ENCODE measurements at places on chromosomes 2 and 18. TPM values are rescaled to one million over a fixed set of nuclear protein-coding genes. Genes with fewer than 3 reads are reported as not detected.
A peak's percentile ranks its signal among the peaks of the same experiment; 100 is the strongest.

Gene CHRND
- total RNA-seq = not detected

Gene EFHD1
- 8.6 TPM for total RNA-seq

GRCh38 chr2:160694221-160694620 lies 200.6 kb upstream of the RBMS1 start:
- H3K4me1 ChIP-seq = no peaks in the 10 kb centered on the region
- H3K27ac ChIP-seq = no peak overlapping the region
- no peak for DNase-seq

DNA sequence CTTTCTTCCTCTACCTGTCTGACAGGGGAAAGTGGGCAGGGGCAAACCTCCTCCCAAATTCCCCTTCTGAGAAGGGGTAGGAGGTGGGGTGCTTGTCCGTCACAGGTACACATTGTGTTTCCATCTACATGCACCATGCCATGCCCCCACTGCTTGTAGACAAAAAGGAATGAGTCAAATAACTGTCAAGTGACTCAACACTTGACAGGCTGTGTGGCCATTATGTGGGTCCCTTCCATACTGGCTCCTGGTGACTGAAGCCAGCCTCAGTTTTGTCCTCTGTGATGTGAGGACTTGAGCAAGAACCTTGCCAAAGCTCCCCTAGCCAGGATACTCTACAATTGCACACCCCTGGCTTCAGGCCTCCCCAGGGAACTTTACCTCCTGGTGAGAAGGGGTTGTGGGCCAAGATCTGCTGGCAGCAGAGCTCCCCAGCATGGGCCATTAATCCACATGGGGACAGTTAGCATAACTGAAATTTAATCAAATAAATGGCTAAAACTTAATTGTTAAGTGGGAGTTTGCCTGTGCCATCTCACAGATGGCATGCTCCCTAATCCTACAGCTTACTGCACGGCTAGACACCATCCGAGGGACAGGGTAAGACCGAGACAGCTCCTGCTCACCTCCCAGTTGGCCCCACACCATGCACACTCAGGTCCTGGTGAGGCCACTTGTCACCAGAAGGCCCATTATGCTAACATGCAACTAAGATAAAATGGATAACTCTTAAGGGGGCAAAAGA lies 140.2 kb downstream of the BCL11A start:
- peaks cover 2% of the 10 kb centered on the region for H3K27me3 ChIP-seq
- no peak for DNase-seq
- H3K4me1 ChIP-seq = no peaks in the 10 kb centered on the region
- H3K36me3 ChIP-seq = no peaks in the 10 kb centered on the region

- no peaks in the 10 kb centered on the region for H3K27me3 ChIP-seq
- no peaks in the 10 kb centered on the region for H3K36me3 ChIP-seq
- no peak for DNase-seq
- H3K4me1 ChIP-seq = no peaks in the 10 kb centered on the region
Observed at GRCh38 chr2:159817283-159817682, 19.3 kb upstream of the CD302 start.

DNA sequence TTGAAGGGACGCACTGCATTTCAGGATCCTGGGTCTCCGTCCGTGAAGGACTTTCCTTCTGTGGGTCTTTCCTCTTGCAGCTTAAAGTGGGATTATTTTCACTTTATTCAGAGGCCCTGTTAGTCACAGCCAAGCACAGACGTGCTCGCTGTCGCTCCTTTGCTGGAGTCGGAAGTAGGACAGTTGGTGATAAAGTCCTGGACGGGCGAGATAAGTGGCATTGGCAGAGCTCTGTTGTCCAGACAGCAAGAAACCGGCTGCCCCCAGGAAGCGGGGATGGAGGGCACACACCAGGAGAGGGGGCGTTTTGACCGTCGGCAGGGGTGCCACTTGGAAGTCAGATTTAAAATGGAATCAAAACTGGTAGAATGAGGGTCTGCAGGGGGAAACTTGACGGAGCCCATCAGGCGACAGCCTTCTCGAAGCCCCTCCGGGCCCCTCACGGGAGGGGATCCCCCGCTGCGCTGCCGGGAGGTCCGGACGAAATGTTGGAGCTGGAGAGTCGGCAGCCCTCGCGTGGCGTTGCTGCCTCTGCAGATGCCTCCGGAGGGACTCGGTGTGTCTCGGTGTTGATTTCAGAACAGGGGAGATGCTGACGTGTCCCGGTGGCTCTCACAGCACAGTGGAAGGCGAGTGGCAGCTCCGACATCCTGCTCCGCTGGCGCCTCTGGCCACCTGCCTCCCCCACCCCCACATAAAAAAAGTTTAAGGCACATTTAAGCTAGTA lies 124.2 kb downstream of the NFATC1 start:
- H3K27ac ChIP-seq = no peak overlapping the region
- peak; percentile 49 for DNase-seq
- H3K4me3 ChIP-seq = no peak overlapping the region
- H3K36me3 ChIP-seq = no peaks in the 10 kb centered on the region
- H3K27me3 ChIP-seq = no peaks in the 10 kb centered on the region
- no peaks in the 10 kb centered on the region for H3K4me1 ChIP-seq

- H3K4me3 ChIP-seq = no peak overlapping the region
- no peaks in the 10 kb centered on the region for H3K4me1 ChIP-seq
- no peaks in the 10 kb centered on the region for H3K36me3 ChIP-seq
- no peak overlapping the region for H3K27ac ChIP-seq
Observed at GRCh38 chr2:242002944-242003343, 133.4 kb downstream of the RTP5 start.
